ENCODE measurements at places on chromosomes 6 and 20. TPM values are rescaled to one million over a fixed set of nuclear protein-coding genes. Genes with fewer than 3 reads are reported as not detected.

Gene LKAAEAR1
- total RNA-seq: 0.30 TPM

Gene PARD6B
- 4.9 TPM for total RNA-seq

Gene EYS
- not detected for total RNA-seq

Gene BCAS1
- total RNA-seq: 0.09 TPM

Gene GTSF1L
- 0.23 TPM for total RNA-seq

Gene NUP43
- total RNA-seq: 80.5 TPM

Gene DYNLT2
- total RNA-seq: 2.4 TPM

Gene SASH1
- 0.46 TPM for total RNA-seq

Gene CTAGE9
- not detected for total RNA-seq

Gene IPCEF1
- 10.9 TPM for total RNA-seq

Gene ADGRF1
- total RNA-seq: not detected

Gene SCRT2
- not detected for total RNA-seq

Gene SLC22A3
- total RNA-seq: not detected

Gene MAPK14
- total RNA-seq: 44.0 TPM

Gene IL20RA
- total RNA-seq: not detected

Gene GDAP1L1
- 0.89 TPM for total RNA-seq

Gene CD24
- total RNA-seq: 0.21 TPM

Gene KIAA0408
- 2.7 TPM for total RNA-seq

Gene GRM1
- not detected for total RNA-seq

Gene DEFB124
- total RNA-seq: not detected
